Left renal pelvis (tissue), 4 donors: ENCODE measurements at places on chromosomes 6 and 20. TPM values are rescaled to one million over a fixed set of nuclear protein-coding genes. Genes with fewer than 3 reads are reported as not detected.

Gene MLN
- polyA plus RNA-seq: 2.4 TPM

Gene PNPLA1
- 2.1 TPM for polyA plus RNA-seq

Gene OPRL1
- 1.4 TPM for polyA plus RNA-seq

Gene RBM12
- polyA plus RNA-seq: 99.9 TPM

Gene TBXT
- not detected for polyA plus RNA-seq

Gene PPP1R3G
- polyA plus RNA-seq: 2.3 TPM
